ENCODE measurements at places on chromosomes 4 and X.

GRCh38 chr4:177109769-177110168, 199.9 kb upstream of the NEIL3 start:
- DNase-seq: no peak

- no peak for DNase-seq
Measured at GRCh38 chr4:176762661-176763308, 29.9 kb downstream of the VEGFC start.

- DNase-seq: no peak
Measured at GRCh38 chr4:173526027-173526482, 4.0 kb downstream of the HAND2 start.

GRCh38 chrX:69229436-69229835, 64.2 kb upstream of the PJA1 start:
- no peak for DNase-seq

DNA sequence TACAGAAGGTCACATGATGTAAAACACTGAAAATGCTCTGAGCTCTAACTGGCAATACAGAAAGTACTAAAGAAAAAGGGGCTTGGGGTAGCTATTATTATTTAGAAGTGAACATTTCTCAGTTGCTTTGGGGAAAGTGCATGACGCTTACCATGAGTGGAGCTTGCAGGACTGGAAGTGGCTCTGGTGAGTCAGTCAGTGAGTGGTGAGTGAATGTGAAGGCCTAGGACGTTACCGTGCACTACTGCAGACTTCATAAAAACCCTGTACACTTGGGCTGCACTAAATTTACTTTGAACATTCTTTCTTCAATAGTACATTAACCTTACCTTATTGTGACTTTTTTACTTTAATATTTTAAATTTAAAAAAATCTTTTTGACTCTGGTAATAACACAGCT, 89.3 kb upstream of the ENPP6 start:
- DNase-seq: no peak

- no peak for DNase-seq
Measured at GRCh38 chr4:25531272-25531671, 124.4 kb upstream of the SLC34A2 start.

DNA sequence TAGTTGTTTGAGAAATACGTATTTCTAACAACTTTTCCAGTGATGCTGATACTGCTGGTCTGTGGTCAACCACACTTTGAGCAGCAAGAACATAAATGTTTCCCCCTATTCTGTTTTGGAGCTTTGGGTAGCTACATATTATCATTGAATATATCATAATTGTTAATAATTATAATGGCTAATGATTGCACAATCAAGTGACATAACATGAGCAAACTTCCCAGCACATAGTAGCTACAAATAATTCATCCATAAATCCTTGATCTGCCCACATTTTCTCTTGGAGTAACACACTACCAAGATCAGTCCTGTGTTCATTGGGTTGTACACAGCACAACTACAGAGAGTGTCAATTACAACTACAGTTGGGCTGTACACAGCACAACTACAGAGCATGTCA, 436.3 kb upstream of the MAGEB18 start:
- DNase-seq: no peak

- no peak for DNase-seq
Measured at GRCh38 chr4:41989994-41990364, 351 bp upstream of the SLC30A9 start.

DNA sequence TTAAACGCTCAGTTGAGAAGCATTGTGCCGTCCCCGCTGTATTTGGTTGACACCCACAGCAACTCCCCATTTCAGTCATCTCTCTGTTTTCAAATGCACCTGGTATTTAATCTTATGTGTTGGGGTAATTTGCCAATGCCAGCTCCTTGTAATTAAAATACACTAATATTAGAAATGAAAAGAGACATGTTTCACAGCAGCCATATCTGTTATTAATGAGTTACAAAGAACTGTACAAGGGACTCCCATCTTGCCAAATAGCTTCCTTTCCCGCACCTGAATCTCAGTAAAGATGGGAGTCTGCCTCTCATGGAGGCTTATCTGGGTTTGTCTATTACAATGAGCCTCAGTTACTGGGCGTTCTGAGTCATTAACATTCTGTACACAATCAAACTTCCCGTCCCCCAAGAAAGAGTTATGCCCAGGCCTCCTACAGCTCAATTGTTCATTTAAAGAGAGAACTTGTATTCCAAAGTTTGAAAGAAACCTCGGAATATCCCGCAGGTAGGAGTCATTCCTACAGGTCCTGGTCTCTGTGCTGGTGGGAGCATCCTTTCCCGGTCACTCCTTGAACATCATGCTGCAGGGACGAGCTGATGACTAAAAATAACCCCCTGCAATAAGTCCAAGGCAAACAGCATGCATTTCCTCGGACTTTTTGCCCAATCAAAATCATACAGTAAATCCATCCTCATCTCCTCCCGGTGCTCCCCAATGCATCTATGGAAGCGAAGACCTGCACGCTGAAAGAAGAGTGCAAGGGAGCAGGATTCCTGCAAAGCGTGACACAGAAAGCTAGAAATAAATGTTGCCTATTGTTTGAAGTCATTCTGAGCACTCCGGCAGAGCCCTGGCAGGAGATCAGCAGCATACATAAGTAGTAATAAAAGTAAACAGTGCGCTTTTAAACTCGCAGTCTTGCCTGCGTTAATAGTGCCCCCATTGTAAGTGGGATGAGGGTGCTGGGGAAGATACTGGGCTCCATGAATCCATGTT, 926 bp downstream of the NDP start:
- DNase-seq: no peak

DNA sequence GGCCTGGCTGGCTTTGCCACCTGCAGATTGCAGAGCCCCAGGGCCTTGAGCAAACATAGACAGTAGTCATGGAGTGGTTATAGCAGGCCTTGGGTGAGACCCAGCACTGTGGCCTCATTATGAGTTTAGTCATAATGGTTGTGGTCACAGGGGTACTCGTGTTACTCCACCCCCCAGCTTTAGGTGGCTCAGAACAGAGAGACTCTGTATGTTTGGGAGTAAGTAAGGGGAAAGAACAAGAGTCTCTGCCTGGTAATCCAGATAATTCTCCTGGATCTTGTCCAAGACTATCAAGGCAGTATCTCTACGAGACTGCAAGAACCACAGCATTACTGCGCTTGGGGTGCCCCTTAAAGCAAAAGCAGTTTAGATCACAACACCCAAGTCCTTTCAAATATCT, 62.3 kb upstream of the SCRG1 start:
- DNase-seq: no peak

DNA sequence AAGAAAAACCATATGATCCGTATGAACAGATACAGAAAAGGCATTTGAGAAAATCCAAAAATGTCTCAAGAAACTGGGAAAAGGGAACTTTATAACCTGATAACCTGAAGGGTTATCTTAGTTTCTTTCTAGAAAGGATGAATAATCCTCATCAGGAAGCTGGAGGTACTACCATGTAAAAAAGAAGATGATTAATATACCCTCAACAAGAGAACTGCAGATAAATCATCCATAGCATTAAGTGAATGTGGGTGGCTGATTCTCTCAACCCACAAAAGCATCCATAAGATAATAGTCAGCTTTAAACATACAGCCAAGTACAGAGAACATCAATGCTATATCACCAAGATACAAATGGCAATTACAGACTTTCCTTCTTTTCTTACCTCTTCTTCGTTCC, 26.4 kb downstream of the ANAPC10 start:
- DNase-seq: no peak

- DNase-seq: no peak
Measured at GRCh38 chrX:16191605-16192004, 24.3 kb downstream of the MAGEB17 start.

- no peak for DNase-seq
Measured at GRCh38 chr4:28948501-28948900, 1771.7 kb upstream of the PCDH7 start.

DNA sequence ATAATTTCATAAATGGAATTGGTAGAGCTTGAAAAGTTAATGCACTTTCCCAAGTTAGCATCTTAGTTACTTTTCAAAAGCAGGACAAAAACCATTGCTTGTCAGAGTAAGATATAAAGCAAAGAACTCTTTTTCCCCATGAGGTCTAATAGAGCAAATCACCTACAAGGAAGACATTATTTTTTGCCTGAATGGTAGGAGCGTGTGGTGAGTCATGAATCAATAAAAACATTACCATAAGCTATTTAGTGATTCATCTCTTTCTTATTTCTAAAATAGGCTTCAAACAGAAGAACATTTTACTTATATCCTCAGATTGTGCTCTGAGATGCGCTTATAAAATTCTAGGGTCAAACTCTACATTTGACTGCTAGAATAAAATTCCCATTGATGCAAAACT, 109.4 kb upstream of the GPRIN3 start:
- no peak for DNase-seq

DNA sequence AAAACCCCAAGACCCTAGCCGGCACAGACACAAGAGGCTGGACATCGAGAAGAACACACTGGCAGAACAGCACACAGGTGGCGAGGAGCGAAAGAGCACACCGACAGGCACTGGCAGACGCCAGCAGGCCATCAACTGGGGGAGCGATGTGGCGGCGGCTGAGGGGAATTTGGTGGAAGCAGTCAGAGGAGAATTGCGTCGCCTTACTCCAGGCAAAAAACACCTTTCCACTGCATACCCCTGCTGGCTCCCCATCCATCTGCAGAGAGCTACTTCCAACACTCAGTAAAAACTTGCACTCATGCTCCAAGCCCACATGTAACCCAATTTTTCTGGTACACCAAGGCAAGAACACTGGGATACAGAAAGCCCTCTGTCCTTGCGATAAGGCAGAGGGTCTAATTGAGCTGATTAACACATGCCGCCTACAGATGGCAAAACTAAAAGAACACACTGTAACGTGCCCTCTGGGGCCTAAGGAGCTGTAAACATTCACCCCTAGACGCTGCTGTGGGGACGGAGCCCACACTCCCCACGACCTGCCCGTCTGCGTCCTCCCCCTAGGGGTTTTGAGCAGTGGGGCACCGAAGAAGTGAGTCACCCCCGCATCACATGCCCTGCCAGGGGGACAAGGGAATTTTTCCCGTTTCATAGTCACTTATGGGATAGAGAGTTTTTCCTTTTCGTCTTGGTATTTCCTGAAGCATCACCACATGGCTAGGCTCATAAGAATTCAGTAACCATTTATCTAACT, 262.3 kb downstream of the KCTD8 start:
- no peak for DNase-seq

DNA sequence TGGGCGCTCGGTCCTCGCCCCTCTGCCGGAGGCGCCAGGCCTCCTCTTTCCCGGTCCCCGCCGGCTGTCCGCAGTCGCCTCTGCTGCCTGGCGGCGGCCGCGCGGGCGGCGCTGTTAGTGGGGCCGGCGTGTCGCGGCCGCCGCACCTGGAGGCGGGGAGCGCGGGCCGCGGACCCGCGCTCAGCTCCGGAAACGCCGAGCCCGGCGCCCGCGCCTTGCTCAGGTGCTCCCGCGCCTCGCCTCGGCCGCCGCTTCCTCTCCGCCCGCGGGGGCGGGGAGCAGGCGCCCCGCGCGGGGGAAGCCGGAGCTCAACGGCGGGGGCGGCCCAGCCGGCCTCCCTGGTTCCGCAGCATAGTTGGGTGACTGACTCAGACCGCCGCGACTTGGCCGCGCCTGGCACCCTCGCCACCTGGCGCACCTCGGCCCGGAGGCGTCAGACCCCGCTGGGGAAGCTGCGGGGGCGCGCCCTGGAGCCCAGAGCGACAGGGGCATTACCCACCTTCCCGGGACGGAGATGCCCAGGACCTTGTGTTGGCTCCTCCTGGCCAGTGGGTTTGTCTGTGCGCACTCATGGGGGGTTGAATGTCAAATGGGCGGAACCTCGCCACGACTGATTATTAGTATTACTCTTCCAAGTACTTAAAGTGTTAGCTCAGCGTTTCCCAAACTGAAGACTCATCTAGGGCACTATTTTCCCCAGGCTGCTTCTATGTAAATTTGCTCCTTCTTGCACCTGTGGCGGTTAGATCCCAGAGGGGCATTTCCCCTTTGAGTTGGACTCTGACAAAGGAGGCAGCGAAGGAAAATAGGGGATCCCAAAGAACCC, at the start of gene ARAP2:
TSS of gene ARAP2 (minus strand) at position 258 of the 826 bp plus-strand sequence. CDS start 15,028 bp downstream, outside the sequence.
- no peak for DNase-seq

DNA sequence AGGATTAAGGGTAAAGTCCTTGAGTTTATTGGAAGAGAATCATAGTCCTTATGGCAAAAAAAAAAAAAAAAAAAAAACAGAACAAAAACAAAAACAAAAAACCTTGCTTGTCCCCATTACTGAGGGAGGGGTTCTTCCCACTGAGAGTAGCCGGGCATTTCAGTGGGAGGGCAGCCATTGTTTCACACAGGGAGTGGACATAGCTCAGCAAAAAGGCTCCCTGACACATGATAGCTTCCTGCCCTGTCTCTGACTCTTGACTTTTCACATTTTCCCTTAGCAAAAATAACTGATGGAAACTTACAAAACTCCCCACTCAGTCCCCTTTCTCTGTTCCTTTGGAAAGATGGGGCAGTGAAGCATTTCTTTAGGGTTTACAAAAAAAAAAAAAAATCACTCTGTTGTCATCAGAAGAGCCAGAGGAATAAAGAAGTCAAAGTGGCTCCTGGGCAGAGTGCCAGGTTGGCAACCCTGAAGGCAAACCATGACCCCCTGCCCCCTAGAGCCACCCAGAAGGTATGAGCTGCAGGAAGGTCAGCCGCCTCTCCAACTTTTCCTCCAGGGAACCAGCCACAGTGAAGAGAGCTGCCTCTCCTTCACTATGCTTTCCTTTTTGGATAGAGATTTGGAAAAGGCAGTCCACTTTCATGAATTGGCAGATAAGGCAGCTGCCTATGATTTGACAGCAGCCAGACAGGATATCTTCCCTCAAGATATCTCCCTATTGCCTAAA, 170.6 kb downstream of the KDR start:
- DNase-seq: no peak

GRCh38 chrX:46635186-46635585, 61.6 kb downstream of the CHST7 start:
- no peak for DNase-seq

DNA sequence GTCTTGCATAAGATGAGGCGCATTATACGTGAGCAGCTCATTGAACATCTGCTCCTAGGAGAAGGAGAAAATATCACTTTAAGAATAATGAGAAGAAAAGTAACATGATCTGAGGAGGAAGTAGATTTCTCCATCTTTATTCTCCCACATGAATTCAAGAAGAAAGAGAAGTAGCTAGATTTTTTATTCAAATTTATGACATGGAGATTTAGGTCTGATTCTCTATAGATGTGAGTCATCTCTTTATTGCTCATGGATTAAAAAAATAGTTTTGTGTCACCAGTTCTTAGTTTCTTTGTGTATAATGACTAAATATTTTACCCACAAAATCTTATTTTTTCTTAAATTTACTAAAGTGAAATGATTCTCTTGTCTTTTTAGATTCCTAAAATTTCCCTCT, 40.4 kb downstream of the HPGDS start:
- no peak for DNase-seq

- no peak for DNase-seq
Measured at GRCh38 chr4:83561381-83561780, 25.5 kb downstream of the GPAT3 start.

DNA sequence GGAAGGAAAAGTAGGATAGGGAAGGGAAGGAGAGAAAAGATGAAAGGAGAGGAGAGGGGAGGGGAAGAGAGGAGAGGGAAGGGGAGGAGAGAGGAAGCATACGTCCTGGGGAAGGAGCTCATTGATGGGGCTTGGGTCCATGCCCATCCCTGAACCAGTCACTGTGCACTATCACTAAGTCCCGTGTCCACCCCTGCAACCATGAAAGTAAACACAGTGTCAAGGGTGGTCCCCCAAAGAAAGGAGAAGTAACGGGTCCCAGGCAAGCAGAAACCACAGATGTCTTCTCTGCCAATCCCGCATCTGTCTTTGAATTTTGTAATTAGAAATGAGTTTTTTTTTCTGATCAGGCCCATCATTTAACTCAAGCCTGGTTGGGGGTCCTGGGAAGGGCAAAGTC, 55.2 kb downstream of the LGI2 start:
- no peak for DNase-seq

Data from smooth muscle cell of the brain vasculature (primary cell).